ENCODE measurements at places on chromosomes 12 and 14.

- DNase-seq, result no peak
Observed at GRCh38 chr12:116333402-116333801, 55.9 kb upstream of the MED13L start.

DNA sequence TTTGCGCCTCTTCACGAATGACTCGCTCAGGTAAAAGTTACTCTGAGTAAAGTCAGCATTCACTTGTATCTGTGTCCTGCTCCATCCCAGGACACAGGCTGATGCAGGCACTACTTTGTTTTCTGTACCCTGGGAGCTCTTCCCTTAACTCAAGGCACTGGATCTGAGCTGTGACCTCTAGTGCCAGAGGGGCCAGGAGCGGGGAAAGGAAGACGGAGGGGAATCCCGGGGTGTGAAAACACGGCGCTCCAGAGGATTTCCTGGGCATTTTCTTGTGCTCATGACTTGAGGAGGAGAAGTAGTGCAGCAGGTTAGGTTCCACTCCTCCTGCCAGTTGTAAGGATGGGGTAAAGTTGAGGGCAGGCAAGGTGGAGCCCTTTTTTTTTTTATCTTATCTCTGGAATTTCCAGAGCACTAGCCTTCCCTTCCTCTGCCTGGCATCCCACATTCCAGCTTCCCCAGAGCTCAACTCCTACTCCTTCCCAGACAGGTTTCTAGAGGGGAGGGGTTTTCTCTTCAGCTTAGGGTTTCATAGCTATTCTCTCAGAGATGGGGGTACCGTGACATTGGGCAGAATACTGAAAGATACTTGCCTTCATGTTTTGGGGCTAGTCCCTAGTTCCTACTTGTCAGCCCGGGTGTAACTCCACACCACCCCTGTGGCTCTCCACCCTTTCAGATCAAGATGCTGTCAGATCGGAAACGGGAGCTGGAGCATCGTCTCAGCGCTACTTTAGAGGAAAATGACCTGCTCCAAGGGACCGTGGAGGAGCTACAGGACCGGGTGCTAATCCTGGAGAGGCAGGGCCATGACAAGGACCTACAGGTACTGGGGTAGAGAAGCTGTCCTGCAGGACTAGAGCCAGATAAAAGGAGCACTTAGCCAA, 52.3 kb downstream of the RAB35 start:
- DNase-seq, result no peak

- DNase-seq, result no peak
Observed at GRCh38 chr14:55077170-55078151, 26.0 kb downstream of the MAPK1IP1L start.

- DNase-seq, result peak; percentile 51
Observed at GRCh38 chr14:61671082-61671481, 24.2 kb upstream of the HIF1A start.

DNA sequence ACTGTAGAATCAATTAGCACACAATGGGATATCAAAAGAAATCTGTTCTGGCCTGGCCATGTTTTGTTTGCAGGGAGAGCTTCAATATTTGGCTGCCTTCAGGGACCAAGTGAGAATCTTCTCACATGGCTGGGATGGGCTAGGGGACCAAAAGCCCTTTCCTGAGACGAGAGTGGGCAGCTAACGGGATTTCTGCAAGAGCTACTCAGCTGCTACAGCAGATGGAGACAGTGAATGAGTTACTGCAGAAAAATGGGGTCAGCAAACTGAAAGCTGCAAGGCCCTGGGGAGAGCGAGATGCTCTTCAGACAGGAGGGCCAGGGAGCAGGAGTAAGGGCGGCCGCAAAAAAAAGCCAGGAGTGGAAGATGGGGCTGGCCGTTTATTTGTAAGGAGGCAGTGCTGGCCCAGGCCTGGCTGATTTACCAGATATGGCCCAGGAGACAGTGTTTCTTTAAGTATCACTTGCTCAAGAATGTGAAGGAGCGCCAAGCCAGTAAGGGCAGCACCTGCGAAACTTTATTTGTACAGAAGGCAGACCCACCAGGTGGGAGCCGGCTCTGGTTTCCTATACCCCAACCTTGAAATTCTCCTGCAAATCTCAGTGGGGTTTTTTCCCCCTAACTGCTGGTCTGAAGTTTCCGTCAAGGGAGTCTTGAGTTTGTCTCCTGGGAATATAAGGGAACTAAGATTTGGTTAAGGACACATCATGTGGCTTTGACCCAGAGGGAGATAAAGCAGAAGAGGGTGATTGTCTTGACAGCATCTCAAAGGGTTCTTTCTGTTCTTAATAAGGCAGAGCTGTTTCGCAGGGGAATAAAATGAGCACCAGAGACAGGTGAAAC, 57.8 kb downstream of the SSH1 start:
- no peak for DNase-seq

- DNase-seq, result no peak
Observed at GRCh38 chr14:31572955-31573354, 11.8 kb downstream of the NUBPL start.

DNA sequence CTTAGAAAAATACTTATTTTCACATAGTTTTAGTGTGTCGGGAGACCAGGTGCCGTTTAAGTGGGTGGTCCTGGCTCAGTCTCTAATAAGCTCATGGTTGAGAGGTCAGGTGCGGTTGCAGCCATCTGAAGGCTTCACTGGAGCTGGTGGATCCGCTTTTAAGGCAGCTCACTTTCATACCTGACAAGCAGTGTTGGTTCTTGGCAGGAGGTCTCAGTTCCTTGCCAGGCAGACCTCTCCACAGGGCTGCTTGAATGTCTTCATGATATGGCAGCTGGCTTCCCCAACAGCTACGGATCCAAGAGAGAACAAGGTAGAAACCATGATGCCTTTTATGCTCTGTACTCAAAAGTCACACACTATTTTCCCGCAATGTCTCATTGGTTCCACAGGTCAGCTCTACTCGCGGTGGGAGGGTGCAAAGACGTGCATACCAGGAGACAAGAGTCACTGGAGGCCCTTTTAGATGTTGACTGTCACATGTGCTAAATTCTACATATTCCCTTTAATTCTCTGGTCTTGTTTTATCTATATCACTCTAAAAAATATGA, 8.0 kb upstream of the ZDHHC17 start:
- no peak for DNase-seq

DNA sequence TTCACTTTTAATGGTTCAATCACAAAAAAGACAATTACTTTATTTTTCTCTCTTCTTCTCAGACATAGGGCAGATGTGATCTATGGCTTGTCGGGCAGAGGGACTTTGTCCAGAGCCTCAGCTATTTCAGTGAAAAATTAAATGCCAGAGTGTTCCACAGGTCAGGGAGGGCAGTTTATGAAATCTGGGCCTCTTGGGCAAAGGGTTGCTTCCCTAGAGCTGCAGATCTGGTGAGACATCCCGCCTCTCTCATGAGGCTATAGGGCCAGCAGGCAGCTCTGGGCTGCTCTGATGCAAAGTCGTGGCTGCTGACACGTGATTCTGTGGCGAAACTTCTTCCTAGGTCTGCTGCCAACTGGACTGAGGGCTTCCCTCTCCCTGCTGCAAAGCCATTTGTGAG, 6.0 kb downstream of the CLMN start:
- peak; percentile 71 for DNase-seq

DNA sequence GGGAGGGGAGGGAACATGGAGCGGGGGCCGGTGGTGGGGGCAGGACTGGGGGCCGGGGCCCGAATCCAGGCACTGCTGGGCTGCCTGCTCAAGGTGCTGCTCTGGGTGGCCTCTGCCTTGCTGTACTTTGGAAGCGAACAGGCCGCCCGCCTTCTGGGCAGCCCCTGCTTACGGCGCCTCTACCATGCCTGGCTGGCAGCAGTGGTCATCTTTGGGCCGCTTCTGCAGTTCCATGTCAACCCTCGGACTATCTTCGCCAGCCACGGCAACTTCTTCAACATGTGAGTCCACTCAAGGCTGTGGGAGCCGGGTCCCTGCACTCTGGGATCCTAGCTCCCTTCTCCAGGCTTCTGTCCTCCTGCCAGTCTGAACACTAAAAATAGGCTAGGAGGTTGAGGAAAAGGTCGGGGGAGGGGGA, 1.1 kb downstream of the FITM1 start:
- DNase-seq, result no peak

GRCh38 chr14:21103411-21103709, 2.5 kb downstream of the TMEM253 start:
- DNase-seq, result no peak

Measured in hematopoietic multipotent progenitor cell treated with erythropoietin and hydrocortisone succinate and interleukin-3 and kit ligand, for 4 days (in vitro differentiated cells).